Fibroblast of skin of right quadriceps (primary cell): ENCODE measurements at places on chromosomes 16 and 17.
A peak's percentile ranks its signal among the peaks of the same experiment; 100 is the strongest.

DNA sequence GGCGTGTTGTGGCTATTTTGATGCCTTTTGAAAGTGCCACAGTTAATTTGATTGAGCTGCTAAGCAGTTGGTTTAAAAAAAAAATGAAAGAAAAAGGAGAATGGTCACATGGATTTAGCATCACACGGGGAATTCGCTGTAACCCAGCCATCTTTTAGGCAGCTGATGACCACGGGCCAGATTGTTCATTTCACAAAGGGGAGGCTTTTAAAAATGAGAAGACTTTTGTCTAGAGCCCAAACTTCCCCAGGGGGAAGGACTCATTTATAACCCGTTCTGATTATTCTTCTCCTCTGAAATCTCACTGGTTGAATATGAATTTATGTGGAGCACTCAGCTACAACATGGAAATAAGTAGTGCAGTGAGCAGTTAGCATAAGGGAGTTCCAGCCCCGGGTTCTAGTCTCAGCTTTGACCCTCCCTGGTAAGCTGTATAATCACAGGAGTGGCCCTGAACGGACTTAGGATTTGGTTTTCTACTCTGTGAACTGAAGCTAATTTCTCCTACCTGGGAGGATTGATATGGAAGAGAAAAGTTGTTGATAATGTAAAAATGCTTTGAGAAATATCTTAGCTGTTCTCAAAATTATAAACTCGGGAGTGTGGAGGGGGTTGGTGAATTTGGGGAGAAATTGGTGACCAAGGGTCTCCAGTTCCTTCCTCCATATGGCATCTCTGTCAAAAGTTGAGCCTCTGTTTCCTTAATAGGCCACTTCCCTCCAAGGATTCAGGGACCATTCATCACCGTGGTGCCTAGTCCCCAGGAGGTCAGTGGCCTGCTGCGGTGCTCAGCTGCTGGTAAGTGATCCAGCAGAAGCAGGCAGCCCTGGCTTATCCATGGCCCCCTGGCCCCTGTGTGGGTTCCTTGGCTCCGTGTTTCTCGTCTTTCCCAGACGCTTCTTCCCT is 76.4 kb upstream of the TBX2 start:
- DNase-seq = no peak

GRCh38 chr17:17382065-17382459 is 78.9 kb downstream of the NT5M start:
- DNase-seq = no peak

DNA sequence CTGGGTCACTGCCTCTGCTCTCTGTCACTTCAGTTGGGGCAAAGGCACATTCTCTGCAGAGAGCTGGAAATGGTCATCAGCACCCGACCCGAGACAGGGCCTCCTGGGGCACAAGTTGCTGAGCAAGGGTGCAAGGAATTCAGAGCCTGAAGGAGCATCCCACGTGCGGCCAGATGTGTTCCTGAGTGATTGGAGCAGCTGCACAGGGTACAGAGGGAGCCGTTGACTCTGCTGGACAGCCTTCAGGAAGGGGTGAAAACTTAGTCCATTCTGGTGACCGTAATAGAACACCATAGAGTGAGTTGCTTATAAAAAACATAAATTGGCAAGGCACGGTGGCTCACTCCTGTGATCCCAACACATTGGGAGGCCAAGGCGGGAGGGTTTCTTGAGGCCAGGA is 106.8 kb downstream of the CCDC182 start:
- no peak for DNase-seq

- DNase-seq = no peak
Observed at GRCh38 chr16:2816751-2817339, at the start of gene PRSS21. PRSS21 (plus strand) TSS chr16:2817237; CDS start chr16:2817269, 32 bp downstream.

DNA sequence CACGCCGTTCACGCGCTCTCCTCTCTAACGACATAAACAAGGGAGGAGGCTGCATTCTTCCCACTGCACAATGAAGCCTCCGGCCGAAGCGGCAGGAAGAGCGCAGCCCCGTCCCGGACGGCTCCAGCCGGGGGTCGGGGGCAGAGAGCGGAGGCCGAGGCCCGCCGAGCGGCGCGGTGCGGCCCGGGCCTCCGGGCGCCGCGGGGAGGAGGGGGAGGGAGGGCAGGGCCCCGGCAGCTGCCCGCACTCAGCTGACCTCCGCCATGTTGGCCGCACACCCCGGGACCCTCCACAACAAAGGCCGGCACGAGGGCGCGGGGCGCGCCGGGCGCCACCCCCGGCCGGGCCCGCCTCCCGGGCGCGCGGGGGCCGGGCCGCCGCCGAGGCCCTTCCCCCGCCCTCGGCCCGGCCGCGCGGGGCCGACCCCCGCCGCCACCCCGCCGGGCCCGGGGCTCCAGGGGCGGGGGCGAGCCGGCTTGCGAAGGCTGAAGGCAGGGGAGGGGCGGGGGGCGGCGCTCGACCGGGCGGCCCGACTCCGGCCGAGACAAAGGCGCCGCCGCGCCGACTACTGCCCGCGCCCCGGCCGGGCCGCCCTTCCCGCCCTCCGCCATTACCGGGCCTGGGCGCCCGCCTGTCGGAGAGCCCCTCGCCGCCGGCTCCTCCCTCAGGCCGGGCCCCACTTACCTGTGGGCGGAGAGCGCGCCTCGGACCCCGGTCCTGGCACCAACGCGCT is 527 bp downstream of the SIAH1 start:
- peak; percentile 45 for DNase-seq

GRCh38 chr16:23848958-23849357 is 13.2 kb downstream of the PRKCB start:
- no peak for DNase-seq

DNA sequence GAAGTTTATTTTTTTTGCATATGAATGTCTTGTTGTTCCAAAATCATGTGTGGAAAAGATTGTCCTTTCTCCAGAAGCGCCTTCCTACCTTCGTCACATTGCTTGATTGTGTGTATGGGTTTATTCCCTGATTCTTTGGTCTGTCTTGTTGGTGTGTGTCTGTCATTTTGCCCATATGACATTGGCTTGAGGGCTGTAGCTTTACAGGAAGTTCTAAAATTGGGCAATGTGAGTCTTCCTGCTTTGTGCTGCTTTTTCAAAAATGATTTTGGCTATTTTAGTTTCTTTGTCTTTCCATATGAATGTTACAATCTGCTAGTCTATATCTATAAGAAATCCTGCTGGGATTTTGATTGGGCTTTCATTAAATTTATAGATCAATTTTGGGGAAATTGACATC is 217.2 kb downstream of the SNX29 start:
- no peak for DNase-seq

DNA sequence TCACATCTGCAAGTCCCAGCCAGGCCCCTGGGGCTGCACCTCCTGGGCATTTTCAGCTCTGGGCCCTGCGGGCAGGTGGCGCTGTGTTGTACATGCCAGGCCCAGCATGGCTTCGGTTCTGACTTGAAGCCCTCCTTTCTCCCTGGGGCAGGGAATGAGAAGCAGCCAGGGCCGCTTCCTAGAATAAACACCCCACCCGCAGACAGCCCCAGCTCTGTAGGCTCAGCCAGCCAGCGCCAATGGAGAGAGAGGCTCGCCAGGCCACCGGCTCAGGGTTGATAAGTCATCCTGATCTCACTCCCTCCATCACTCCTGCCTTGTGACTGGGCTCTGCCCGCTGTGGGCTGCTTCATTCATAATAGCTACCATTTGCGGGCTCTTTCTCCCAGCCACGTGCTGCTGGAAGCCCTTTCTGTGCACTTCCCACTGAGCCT is 6.0 kb upstream of the GLIS2 start:
- DNase-seq = peak; percentile 49

- DNase-seq = no peak
Observed at GRCh38 chr17:81339191-81339533, 44.1 kb upstream of the SLC38A10 start.

- DNase-seq = no peak
Observed at GRCh38 chr16:55240888-55241287, 83.1 kb upstream of the IRX6 start.

DNA sequence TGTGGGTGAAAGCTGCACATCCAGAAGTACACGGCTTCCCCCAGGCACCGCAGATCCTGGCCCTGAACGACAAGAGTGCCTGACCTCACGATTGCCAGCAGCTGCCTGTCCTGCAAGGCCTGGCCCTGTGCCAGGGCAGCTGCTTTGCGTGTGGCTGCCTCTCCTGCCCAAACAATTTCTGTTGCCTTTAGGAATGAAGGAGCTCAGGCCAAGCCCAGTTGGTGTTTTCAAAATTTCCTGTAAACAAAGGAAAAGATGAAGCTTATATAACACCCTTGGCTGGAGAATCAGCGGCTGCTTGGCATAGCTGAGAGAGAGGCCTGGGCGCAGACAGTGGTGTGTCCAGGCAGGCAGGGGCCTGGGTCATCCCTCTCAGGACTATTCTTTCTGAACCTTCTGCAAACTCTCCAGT is 11.7 kb upstream of the SLC47A2 start:
- peak; percentile 9 for DNase-seq

DNA sequence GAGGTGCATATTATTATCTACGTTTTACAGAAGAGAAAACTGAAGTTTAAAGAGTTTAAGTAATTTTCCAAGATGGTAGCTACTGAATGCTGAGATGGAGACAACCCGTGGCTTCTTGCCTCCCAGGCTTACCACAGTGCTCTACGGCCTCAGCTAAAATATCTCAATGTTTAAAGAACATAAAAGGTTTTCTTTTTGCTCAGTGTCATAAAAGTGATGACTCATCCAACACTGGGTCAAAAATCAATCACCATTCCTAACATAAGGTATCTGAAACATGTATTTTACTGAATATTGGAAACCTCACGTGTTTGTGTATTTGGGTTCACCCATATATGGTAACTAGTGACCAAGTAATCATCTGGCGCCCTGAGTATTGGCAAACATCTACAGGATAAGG is 18.4 kb downstream of the ABCA9 start:
- DNase-seq = no peak

DNA sequence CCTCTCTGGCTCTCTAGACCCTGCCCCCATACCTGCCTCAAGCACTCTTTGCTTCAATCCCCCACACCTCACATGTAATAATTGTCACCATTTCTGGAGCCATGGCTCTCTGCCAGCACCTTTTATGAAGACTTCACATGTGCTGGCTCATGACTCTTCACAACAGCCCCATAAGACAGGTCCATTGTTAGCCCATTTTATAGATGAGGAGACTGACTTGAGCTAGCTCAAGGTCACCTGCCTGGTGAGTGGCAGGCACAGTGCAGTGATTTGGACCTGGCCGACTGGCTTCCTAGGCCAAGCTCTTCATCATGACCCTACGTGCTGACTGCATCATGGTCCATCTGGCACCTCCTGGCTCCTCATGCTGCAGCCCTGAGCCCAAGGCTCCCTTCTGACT is 25.0 kb downstream of the FAM20A start:
- DNase-seq = no peak

DNA sequence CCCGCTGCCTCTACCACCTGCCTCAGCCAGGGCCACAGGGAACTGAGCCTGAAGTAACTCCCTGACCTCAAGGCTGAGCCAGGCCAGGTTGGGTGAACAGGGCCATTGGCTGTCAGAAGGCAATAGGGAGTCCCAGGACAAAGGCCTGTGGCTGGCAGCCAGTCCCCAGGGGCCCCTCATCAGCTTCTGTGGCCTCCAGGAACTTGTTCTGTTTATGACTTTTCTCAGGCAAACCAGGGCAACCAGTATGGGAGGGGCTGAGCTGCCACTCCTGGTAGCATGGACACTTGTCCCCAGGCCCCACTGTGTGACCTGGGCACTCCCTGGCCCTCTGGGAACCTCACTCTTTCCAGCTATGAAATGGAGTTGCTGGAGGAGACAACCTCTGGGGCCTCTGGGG is 40.1 kb downstream of the CPNE2 start:
- DNase-seq = no peak

DNA sequence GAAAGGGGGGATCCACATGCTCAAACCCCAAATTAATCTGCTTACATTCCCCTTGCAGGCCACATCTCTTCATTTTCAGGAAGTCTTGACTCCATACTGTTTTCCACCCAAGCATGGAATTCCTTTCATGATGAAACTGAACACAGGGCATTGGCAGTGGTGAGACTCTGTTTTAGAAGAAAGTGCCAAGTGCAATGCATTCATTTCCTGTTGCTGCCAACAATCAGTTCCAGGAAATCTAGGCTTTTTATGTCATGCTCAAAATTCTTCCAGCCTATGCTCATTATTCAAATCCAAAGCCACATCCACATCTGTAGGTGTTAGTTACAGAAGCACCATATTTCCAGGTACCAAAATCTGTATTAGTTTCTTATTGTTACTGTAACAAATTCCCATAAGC is 4.1 kb downstream of the CCL2 start:
- DNase-seq = peak; percentile 60

DNA sequence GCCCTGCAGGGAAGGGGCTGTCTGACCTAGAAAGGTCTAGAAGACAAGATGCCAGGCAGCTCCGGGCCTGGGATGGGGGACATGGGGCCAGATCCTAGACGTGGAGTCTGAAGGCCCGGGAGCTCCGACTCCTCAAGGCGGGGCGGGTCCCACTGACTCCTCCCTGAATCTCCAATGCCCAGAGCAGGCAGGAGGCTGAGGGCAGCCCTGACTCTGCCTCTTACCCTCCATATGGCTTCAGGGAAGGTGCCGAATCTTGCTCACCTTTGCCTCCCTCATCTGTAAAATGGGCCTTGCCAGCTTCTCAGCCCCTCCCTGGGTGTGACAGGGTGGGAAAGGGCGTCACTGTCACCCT is 14.8 kb downstream of the VASN start:
- DNase-seq = peak; percentile 39

DNA sequence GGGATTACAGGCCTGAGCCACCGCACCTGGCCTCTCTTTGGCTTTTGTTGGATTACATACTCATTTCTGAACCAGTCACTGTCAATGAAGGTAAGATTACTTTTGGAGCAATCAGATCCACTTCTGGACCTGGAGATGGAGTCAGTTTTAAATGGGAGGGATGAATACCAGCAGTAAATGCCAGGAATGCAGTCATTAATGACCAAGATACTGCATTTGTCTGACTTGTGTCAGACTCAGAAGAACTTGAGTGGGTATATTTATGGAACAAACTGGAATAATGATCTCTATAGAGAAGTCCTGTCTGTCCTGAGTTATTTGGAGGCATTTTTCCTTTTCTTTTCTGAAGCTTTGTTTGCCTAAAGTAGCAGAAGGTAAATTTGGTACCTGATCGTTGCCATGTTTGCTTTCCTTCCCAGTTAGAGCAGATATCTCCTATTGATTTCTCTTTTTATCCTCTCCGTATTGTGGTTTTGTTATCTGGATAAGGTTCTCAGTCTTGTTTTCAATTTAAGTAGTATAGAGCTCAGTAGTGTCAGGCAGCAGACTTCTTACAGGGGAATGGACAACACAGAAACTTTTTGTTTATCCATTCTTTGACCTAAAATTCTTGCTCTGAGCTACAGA is 10.7 kb downstream of the NLK start:
- DNase-seq = peak; percentile 9

DNA sequence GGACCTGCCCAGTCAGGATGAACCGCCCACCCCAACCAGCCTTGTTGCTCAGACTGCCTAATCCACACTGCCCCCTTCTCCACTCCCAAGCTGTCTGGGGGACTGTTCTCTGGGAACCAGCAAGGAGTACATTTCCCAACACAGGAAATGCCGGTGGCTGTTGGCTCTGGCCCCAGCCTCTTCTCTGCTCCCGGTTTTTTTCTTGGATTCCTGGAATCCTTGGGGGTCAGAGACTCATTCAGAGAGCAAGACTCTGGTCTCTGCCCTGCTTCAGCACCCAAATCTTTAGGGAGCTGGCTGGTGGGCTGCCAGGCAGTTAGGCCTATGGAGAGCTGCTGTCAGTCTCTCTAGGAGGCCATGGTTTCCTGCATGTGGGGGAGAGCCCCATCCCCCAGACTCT is 10.8 kb upstream of the MTMR4 start:
- peak; percentile 97 for DNase-seq

GRCh38 chr17:62666061-62666800 is 38.8 kb downstream of the MRC2 start:
- DNase-seq = no peak
